ENCODE measurements at places on chromosomes 16 and 17.
A peak's percentile ranks its signal among the peaks of the same experiment; 100 is the strongest.

- no peak for DNase-seq
Measured at GRCh38 chr16:86876499-86876898, 298.1 kb downstream of the FOXL1 start.

GRCh38 chr17:14794961-14795360, 470.2 kb downstream of the PMP22 start:
- DNase-seq = no peak

- no peak for DNase-seq
Measured at GRCh38 chr17:52276381-52277008, 118.0 kb upstream of the CA10 start.

DNA sequence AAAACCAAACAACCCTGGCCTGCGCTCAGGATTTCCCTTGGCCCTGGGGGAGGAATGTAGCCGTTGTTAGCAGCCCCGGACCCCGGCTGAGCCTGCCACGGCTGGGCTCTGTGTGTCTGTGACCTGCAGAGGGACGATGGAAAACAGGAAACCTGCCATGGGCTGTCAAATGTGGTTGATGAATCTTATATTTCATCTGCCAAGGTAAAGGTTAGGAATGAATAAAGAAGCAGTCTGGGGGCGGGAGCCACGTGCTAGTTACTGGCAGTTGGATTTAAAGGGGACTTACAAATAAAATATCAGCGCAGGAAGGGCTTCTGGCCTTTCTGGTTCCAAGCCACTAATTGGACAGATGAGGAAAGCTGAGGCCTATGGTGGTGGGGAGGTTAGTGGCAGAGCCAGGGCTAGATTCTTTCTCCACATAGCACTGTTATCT, at the start of gene KRT23:
KRT23 (minus strand) TSS at position 263 of the 436 bp plus-strand sequence. CDS start 1,043 bp downstream, outside the sequence.
- DNase-seq = peak; percentile 36

- no peak for DNase-seq
Measured at GRCh38 chr16:81612351-81613163, 166.5 kb upstream of the PLCG2 start.

DNA sequence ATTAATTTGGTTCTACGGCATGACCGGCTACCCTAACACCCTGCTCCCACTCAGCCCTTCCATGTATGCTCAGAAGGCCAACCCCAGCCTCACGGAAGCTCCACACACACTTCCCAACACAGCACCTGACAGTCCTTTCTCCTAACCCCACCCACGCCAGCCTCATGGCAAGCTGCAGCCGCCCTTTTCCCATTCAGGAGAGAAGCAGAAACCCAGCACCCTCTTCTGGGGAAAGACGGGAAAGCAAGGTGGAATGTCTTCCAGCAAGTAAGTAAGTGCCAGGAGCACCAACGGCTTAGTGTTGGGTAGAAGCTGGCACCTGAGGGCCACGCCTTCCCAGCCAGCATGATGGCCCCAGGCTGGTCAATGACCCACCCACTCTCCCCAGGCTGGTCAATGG, 32.1 kb downstream of the ABR start:
- peak; percentile 86 for DNase-seq

- no peak for DNase-seq
Measured at GRCh38 chr17:39971076-39971603, 8.3 kb downstream of the GSDMA start.
